ENCODE measurements at places on chromosomes 5 and 9.

GRCh38 chr9:101139082-101139481 lies 110.6 kb downstream of the PLPPR1 start:
- DNase-seq = no peak

GRCh38 chr9:114777821-114778609 lies 27.8 kb downstream of the TNFSF15 start:
- peak; percentile 89 for DNase-seq

- DNase-seq = no peak
Measured at GRCh38 chr5:151699071-151699901, 12.6 kb upstream of the SPARC start.

DNA sequence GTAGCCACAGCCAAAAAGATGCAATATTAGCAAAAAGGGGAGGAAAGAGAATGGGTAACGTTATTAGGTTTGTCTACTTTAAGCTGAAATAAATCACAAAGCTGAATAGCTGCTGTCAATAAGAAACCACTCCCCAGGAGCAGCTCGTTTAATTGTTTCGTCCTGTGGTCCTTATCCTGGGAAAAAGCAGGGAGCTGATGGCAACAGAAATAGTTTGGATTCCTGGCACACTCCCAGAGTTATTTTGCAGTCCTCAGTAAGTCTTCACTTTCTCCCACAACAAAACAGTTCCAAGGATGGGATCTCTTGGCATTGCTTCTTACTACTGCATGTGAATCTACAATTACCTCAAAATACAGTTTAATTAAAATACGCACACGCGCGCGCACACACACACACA lies 28.8 kb downstream of the FRMD3 start:
- no peak for DNase-seq

GRCh38 chr5:93612855-93613243 lies 29.8 kb downstream of the NR2F1 start:
- no peak for DNase-seq

GRCh38 chr5:60674251-60675069 lies 25.5 kb downstream of the DEPDC1B start:
- no peak for DNase-seq

DNA sequence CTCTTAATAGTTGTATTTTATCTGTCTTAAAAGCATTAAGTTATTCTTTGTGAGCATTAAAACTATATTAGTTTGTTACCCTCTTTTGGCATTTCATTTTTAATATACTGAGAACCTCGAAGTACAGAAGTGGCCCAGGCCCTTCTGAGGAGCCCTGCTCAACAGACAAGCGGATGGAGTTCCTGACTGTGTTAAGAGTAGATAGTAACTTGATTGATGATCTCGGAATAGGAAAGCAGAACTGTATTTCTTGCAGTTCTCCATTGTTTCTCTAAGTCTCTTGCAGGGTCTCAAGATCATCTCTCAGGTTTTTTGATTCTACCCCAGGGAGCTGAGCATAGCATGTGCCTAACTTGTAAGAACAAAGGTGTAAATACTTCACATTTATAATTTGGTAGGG lies 139.6 kb downstream of the SMARCA2 start:
- no peak for DNase-seq

DNA sequence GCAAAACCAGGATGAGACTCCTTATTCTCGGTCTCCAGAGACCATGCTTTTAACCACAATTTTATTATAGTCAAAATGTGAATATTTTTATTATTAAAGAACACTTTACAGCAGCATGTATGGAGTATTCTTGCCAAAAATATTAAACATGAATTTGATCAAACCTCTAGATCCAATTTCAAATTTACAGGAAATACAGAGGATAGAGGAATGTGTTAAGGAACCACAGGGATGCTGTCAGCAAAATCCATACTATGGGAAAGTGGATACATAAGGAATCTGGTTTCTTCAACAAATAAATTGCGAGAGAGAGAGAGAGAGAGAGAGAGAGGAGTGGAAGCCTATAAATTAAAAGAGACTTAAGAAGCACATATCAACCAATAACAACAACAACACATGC lies 348.2 kb upstream of the NUDT12 start:
- DNase-seq = no peak

- DNase-seq = peak; percentile 35
Measured at GRCh38 chr9:5178126-5178805, 7.2 kb downstream of the INSL6 start.

DNA sequence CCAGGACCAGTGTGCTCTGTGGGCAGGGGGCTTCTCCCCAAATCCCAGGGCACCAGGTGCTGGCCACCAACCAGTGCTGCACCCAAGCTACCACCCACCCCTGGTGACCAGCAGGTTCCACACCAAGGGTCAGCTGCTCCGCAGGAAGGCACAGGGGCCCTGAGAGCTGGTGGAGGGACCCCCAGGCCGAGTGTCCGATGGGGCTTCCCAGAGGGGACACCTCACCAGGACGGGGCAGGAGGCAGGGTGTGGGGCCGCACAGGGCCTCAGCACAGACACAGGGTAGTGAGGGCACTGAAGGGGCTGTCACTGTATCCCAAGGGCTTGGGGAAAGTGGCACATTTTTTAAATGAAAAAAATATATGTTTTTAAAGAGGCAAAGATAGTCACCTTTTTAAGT lies 18.1 kb downstream of the LCN9 start:
- no peak for DNase-seq

- DNase-seq = no peak
Measured at GRCh38 chr9:119836036-119836435, 466.8 kb upstream of the BRINP1 start.

- DNase-seq = no peak
Measured at GRCh38 chr5:150614661-150615060, 25.8 kb upstream of the SYNPO start.

DNA sequence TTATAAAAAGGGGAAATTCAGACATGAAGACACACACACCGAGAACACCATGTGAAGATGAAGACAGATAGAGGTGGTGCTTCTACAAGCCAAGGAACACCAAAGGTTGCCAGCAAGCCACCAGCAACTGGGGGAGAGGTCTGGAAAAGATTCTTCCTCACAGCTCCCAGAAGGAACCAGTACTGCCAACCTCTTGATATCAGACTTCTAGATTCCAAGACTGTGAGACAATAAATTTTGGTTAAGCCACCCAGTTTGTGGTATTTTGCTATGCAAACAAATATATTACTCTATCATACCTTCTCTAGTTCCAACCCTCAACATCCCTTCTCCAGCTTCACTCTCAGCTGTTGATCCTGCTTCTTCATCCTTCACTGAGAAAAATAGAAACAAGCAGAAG lies 451.1 kb downstream of the EBF1 start:
- no peak for DNase-seq

DNA sequence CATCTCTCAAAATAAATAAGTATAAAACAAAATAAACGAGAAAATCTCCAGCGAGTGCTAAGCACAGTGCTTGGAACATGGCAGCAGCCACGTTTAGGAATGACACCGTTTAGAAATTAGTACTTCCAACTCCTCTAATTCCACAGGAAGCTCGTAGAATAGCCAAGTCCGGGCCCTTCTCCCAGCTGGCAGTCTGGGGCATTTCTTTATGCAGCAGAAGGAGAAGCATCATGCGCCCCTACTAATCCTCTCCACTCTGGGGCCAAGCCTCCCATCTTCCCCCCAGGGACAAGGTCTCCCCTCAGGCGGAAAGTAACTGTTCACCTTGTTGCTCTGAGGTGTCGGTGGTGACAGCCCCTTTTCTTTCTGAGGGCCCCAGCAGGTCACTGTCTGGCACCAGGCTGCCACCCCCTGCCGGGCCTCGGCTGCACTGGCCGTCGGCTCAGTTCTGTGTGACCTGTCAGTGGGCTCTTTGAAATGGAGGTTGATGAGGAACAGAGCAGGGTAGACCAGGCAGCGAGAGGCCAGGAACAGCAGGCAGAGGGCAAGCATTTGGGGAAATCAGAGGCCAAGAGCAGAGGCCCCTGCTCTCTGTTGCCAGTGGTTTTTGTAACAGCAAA lies 113.5 kb upstream of the WWC1 start:
- DNase-seq = no peak

- no peak for DNase-seq
Measured at GRCh38 chr5:121144764-121145163, 680.7 kb downstream of the PRR16 start.

DNA sequence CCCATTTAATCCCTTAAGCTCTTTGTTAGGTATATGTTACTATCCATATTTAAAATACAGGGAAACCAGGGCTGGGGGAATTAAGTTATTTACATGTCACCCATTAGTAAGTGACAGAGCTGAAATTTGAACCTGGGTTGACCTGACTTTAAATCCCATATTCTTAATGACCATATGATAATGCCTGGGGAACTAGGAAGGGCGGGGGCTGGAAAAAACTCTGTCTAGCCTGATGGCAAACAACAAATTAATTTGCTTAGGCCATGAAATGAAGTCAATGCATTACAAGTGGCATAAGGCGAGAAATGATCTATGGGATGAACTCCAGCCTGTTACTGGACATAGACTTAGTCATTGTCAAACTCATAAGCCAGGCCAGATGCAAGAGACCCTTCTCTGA lies 325.7 kb upstream of the WWC1 start:
- DNase-seq = no peak

- DNase-seq = no peak
Measured at GRCh38 chr9:79432485-79432884, 139.3 kb upstream of the TLE4 start.

GRCh38 chr9:12719431-12719830 lies 26.2 kb downstream of the TYRP1 start:
- DNase-seq = no peak

GRCh38 chr9:84893419-84894128 lies 224.0 kb downstream of the NTRK2 start:
- no peak for DNase-seq

DNA sequence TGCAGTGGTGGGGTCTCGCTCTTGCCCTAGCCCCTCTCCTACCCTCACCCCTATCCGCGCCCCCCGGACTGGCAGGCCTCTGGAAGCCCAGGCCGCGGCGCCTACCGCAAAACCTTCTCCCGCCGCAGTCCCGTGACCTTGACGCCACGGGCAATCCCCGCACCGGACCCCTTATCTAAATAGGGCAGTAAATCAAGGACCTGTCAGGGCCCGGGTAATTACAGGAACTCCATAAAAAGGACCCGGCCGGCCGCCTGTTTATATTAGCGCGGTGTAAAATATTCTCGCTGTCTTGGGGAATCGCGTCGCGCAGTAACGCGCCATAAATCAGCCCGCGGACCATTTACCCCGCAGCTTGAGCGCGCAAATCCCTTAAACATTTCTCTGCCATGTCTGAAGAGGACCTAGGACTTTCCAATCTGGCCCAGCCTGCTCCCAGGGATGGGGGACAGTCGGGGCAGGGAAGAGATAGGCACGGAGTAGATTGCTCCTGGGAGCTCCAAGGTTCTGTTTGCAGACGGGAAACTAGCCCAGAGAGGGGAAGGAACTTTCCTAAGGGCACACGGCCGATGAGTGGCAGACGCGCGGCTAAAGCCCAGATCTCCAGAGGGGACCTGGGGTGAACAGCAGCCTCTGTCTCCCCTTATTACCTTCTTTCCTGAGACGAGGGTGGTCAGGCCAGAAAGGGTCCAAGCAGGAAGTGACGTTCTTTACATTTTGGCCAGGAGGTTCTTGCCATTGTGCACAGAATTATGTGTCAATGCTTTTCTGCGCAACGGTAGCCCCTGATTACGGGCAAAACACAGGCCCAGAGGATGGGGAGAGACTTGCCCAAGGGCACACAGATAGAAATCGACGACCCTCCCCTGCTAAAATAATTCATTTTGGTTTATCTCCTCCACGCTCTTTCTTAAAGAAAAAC lies 4.8 kb upstream of the HAND1 start:
- DNase-seq = no peak

GRCh38 chr5:101429241-101429640 lies 526.2 kb upstream of the ST8SIA4 start:
- DNase-seq = no peak

- DNase-seq = no peak
Measured at GRCh38 chr9:2125906-2126305, 110.8 kb downstream of the SMARCA2 start.

DNA sequence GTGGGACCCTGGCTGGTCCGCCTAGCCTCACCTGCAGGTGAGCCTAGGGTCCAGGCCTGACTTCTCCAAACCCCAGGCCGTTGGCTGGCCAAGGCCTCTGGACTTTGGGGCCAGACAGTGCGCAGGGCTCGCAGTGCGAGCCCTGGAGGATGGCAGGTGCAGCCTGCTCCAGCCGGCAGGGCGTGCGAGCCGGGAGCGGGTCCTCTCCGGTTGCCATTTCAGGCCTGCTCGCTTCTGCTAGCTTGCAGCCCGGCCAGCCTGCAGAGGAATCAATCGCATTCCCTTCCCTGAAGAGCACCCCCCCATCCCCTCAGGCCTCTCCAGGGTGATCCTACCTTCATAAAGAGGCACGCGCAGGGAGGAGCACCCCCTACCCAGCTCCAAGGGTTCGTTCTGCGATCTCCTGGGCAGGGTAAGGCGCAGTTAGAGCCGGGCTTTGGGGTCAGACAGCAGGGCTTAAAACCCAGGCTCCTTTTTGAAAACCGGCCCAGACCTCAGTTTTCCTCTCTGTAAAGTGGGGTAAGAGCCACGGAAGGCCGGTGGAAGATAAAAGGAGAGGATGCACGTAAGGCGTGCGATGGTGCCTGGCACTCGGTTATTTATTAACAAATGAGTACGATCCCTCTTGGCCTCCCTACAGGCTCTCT lies 6.2 kb downstream of the BARHL1 start:
- DNase-seq = no peak

GRCh38 chr5:135242021-135242865 lies 156.8 kb downstream of the MACROH2A1 start:
- no peak for DNase-seq

GRCh38 chr5:163571744-163572143 lies 66.3 kb downstream of the MAT2B start:
- DNase-seq = no peak

GRCh38 chr5:157362982-157363381 lies 97.0 kb upstream of the NIPAL4 start:
- no peak for DNase-seq

GRCh38 chr9:2159521-2160454 lies 144.6 kb downstream of the SMARCA2 start:
- DNase-seq = no peak

- DNase-seq = no peak
Measured at GRCh38 chr5:120461251-120461650, 2.8 kb upstream of the PRR16 start.

GRCh38 chr9:92294297-92294676 lies 790 bp upstream of the IARS1 start:
- DNase-seq = peak; percentile 18

DNA sequence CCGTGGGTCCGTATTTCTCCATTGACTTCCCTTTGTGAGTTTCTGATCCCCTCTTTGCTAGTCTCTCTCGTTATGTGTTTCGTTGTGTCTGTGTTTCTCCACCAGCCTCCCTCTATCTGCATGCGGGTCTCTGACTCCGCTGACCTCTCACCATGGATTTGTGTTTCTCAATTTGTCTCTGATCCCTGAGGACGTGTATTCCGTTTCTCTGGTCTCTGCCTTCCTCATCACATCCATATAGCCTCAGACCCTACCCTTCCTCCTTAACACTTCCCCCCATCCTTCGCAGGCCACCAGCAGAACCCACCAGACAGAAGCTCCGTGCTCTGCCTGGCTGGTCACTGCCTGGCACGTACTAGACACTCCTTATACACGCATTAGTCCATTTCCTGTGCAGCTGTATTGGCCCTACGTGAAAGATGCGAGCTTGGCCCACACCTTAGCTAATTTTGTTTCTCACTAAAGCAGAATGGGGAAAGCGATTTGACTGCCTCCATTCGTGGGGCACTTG lies 631 bp downstream of the B4GALT7 start:
- DNase-seq = no peak

Data from activated naive CD4-positive, alpha-beta T cell treated with anti-CD3 and anti-CD28 coated beads for 36 hours (primary cell).